ENCODE measurements at places on chromosomes 4 and X.
A peak's percentile ranks its signal among the peaks of the same experiment; 100 is the strongest.

GRCh38 chr4:15690020-15690809, 8.6 kb downstream of the FAM200B start:
- peak; percentile 76 for DNase-seq

DNA sequence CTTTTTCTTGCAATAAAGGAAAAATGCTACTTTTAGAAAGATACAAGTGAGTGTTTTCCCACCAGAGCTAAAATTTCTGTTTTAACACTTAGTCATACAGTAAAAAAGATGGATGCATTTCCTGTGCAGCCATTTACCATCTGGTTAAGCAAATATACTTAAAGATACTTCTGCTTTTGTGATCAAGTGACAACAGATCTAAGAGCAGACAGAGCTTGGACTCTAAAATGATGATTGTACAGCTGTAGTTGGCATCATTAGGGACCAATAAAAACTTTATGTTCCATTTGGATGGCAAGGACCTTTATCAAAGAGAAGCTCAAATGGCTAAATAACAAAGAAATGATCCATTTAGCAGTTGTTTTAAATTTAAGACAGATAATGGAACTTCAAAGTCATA, 270.8 kb downstream of the FSTL5 start:
- no peak for DNase-seq

- no peak for DNase-seq
These were observed 170.3 kb upstream of the PUDP start for GRCh38 chrX:7318241-7318640.

DNA sequence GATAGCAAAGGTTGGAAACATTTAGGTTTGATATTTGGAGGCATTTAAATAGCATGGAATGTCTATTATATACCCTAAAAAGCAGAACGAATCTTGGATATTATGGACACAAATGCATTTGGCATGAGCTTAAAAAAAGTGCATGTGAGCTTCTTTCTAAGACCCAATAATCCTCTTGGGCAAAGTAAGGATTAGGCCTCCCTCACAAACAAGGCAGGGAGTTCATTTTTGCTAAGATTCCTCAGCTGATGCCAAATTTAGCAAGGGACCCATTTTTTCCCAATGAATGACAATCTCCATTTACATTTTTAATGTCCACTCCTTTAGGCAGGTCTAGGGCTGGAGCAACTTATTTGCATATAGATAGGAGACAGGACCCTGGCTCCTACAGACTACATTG, 199.8 kb downstream of the SOWAHB start:
- no peak for DNase-seq

DNA sequence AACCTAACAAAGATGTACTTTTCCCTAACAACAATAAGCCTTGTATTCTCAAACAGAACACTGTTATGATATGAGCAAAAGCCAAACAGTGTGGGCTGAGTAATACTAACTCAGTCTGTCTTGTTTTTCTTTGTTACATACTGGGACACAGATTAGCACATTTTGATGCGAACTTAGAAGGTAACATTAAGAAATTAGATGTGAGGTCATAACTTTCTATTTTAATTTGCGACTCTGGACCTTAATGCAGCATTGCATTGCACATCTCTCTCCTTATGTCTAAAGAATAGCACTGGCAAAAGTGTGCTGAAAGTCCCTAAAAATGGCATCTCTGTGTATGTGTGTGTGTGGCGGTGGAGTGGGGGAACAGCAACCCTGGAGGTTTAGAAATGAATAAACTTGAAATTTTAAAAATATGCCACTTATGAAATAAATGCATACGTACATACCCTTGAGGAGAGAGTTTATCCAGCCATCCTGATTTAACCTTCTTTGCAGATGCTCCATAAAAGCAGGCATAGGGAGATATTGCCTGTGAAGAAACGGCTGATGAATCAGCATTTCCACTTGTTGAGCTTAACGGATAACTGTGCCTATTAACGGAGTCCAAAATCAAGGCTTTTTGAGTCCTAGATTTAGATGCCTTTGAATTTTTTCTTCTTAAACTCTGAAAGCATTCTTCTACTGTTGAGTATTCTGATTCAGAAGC, 34.2 kb downstream of the ARAP2 start:
- no peak for DNase-seq

DNA sequence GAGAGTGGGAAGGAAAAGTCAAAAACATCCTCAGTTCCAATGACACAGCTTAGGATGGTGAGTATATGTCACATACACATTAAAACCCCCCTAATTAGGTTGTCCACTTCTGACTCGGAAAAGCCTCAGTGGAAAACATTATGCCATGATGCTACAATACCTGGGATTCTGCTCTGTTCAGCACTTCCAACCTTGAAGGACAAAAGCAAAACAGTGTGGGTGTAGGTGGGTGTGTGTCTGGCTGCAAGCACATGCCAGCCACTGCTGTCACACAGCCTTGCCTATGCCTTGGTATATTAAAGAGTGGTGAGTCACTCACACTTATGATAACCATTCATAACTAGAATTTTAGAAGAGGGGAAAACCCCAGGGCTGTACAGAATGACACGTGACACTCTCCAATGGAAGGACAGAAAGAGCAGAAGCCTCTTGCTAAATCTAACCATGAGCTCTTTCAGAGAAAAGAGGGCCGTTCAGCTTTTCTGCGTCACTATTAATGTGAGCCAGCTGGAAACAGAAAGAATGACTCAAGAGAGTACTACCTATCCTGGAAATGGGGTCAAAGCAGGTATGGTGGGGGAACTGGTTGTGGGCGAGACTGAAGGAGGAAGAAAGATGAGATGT, 159.6 kb downstream of the TET2 start:
- DNase-seq = no peak

DNA sequence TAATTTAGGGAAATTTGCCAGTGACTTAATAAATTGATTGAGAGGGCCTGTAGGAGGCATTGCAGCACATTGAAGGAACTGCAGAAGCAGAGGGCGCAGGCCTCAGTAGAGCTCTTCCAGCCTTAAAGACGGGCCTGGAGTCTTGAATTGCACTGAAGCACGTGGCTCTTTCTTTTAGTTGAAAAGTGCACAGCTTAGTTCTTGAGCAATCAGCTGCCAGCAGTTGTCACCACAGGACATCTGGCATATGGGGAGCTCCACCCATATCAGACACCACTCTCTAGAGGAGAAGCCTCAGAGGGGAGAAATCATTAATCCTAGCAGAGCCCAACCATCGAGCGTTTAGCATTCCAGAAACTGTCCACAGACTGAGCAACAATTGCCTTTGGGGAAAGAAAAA, 16.0 kb upstream of the FGF16 start:
- DNase-seq = no peak

- peak; percentile 82 for DNase-seq
These were observed at the start of gene PPP2R2C for GRCh38 chr4:6472387-6473263. Gene PPP2R2C (minus strand): TSS chr4:6472614. CDS start chr4:6472229, 385 bp downstream.

- DNase-seq = no peak
These were observed 10.0 kb downstream of the GPR82 start for GRCh38 chrX:41733939-41734338.

DNA sequence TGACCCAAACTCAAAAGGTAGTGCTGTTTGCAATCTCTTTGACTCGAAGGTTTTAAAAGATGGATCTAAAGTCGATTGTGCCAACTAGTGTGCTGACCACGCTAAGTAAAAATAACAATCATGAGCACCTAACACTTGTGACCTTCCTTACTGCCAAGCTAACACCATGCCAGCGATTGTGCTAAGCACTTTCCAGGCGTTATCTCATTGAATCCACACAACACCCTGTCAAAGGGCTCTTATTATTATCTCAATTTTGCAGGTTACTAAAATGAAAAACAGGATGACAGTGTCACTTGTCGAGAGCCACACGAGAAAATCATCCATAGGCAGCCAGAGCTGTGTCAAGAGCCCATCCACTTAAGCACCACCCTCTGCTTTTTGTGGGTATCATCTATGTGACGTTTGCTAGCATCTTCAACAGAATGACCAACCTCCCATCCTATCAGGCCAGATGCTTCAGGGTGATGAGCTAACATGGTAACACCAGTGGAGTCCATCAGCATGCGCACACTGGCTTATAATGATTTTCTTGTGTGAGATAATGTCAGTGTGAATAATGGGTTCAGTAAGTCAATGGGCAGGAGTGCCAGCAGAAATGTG, 893 bp upstream of the GAB3 start:
- DNase-seq = no peak

GRCh38 chrX:10615931-10616774, 4.2 kb downstream of the MID1 start:
- DNase-seq = peak; percentile 75

DNA sequence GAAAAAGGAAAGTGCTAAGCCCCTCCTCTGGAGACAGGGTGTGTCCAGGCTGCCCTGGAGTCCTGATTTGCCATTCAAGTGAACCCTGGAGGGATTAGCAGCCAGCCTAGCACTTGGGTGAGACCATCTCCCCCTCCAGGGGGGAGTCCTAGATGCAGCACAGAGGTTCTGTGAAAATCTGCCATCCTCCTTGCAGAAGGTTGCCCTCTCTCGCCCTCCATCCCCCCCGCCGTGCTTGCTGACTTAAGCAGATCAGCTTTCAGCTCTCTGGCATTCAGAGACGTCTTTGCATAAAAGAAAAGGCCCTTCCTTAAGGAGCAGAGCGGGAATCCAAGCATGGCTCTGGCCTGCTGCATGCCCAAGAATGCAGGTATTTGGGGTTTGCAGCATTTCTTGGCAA, 102.1 kb upstream of the SCML1 start:
- peak; percentile 92 for DNase-seq

DNA sequence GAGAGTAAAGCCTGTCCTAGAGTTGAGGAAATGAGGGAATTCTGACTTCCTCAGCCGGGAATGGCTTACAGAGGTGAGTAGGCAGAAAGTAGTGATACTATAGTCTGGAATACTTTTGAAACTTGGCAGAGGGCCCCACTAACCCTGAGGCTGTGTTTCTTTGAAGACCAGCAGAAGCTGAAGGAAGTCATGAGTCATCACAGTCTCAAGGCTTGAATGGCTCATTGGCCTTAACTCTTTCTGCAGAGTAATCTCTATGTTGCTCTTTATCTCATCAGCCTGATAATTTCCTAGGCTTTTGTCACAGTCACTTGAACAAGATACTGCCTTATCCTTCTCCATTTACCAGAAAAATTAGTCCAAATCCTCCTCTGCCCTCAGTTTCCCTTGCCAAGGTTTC, 80.8 kb downstream of the ANKRD50 start:
- DNase-seq = no peak

GRCh38 chrX:149157976-149158375, 347.1 kb downstream of the IDS start:
- peak; percentile 5 for DNase-seq

- DNase-seq = no peak
These were observed 108.6 kb downstream of the PPP3CA start for GRCh38 chr4:101238706-101239105.

DNA sequence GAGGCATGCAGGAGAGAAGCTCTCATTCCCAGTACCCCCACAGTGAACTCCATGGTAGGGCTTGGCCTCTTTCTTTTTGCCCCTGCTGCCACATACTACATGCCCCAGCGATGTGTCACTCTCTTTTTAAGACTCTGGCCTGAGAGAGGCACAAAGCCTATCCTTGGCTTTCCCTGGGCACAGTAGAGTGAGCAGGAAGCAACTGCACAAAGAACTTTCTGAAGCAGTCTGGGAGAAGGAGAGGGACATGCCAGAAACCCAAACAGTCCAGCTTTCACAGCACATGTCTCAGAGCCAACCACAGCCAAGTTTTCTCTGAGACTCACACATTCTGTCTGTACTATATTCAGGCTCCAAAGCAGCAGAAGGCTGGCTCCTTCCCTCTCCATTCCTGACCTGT, 7.9 kb upstream of the NALF2 start:
- no peak for DNase-seq

- no peak for DNase-seq
These were observed 73.0 kb downstream of the TMEM165 start for GRCh38 chr4:55468724-55469123.

DNA sequence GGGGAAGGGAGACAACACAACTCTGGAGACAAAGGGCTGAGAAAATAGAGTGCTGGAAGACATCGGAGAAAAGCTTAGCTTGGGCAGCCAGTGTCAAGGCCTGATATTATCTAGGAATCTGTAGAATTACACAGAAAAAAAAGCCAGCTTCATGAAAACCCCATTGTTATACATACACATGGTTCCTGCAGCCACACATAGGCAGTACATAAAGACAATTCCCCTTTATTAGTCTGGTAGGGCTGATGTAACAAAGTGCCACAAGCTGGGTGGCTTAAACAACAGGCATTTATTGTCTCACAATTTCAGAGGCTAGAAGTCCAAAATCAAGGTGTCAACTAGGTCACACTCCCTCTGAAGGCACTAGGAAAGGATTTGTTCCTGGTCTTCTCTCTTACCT, 503.5 kb downstream of the MID1IP1 start:
- no peak for DNase-seq

- DNase-seq = no peak
These were observed 979.3 kb downstream of the GLUD2 start for GRCh38 chrX:122026665-122027064.

DNA sequence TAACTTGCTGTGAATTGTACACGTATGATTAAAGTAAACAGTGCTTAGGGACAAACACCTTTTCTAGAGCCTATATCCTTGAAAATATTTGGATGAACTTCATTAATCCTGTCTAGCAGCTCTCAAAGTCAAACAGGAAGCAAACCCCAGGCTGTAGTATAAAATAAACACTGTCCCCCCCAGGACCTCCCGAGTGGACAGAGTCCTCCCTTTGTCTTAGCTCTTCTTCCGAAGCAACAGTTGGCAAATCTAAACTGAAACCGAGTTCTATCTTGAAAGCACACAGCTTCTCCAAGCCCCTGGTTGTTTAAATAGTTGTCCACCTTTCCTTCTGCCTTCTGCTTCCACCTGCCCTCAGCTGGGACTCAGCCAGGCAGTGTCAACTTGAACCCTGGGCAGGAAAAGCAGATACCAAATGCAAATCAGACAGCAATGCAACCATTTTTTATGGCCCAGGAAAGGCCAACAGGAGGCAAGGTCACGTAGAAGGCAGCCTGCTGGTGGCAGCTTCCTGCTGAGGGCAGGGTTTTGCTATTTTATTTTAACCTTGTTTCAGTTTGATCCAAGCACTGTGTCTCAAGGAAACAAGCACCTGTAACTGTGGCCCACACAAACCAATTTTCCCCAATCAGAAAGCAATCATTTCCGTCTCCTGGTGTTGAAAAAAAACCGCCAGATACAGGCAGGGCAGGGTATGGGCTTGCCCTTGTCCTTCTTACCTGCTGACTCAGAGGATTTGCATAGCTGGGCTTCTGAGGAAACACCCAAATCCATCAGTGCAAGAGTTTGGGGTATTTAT, 110.3 kb upstream of the KIT start:
- DNase-seq = no peak

GRCh38 chr4:84231539-84232055, 267.5 kb downstream of the NKX6-1 start:
- no peak for DNase-seq

GRCh38 chr4:163701916-163702315, 207.4 kb downstream of the TMA16 start:
- no peak for DNase-seq

All from neural progenitor cell (in vitro differentiated cells).